Lower lobe of right lung (tissue), 2 donors: ENCODE measurements at places on chromosomes 11 and 22.

DNA sequence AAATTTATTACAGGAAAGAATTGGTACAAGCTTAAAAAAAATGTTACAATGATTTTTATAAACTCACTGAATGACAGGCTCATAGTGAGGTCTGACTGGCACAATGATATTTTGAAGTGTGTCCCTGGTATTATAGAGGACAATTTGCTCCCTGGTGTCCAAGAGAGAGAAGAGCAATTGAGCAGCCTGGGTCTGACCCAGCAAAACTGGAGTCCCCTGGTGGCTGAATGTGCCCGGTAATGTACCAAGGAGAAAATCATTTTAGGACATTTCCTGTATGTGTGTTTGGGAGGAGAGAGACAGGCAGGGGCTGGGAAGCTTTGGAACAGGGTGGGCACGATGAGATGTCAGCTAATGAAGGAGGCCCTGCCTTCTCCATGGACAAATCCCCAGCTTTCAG is 125.3 kb downstream of the APOL5 start:
- no peak for DNase-seq

DNA sequence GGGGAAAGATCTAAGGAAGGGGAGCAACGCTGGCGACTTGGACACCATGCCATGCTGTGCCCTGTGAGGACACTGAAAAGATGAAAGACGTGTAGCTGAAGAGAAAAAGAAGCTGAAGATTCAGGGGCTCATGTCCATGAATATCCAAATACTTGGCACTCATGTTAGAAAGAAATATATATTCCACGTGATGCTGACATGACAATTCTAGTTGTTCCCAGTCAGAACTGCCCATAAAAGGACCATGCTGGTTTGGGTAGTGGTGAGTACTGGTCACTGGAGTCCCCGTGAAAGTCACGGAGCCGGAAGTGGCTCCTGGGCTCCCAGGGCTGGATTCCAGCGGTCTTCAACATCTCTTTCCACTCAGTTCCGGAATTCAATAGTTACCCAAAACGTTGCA is 9.9 kb downstream of the MS4A15 start:
- DNase-seq: no peak

DNA sequence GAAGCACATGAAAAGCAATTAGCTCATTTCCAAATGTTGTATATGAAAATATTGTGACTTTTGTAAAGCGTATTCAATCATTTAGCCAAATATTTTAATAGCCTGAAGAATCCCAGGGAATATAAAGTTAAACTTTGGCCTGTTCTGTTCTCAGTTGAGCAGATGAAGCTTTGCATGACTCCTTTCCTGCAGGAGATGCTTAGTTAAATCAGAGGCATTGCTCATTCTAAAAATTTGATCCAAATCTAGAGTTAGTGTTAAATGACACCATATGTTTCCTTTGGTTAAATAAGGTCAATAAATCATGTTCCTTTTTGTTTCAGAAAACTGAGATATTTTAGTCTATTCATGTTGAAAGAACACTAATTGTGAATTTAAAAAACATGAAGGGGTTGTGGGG is 51.2 kb upstream of the BIRC3 start:
- no peak for DNase-seq

DNA sequence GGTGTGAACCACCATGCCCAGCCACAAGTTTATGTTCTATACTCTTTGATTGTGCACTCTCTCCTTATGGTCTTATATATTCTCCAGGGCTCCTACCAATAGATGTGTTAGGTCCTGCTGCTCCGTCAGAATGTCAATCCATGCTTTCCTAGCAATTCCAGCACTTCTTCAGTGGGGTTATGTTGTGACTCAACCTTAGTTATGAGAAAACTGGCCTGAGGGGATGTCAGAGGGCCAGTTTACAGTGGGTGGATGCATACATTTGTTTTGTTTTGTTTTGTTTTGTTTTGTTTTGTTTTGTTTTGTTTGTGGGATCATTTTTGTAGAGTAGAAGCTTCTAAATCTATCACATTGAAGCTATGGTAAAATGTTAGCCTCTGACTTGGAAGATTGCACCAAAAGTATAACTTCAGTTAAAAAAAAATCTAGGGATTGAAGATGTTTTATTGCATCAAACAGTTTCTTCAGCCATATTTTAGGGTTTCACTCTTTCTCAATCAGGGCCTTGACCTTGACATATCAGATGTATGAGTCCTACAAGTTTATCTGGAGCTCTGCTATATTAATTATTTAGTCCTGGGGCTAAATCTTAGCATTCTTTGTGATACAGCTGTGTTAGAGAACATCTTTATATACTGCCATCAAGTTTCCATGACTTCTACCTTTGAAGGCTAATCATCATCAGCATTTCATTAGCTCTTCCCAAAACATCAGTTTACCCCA is 191.6 kb upstream of the CNTN5 start:
- no peak for DNase-seq

GRCh38 chr11:8987446-8987845 is 16.4 kb downstream of the NRIP3 start:
- DNase-seq: no peak

GRCh38 chr22:42289671-42290541 is 19.5 kb upstream of the TCF20 start:
- no peak for DNase-seq

- DNase-seq: no peak
Measured at GRCh38 chr11:17293311-17293710, 16.8 kb downstream of the NUCB2 start.

- no peak for DNase-seq
Measured at GRCh38 chr22:25013607-25014006, 61.1 kb downstream of the KIAA1671 start.

- no peak for DNase-seq
Measured at GRCh38 chr11:119371778-119372182, 9.7 kb downstream of the USP2 start.

DNA sequence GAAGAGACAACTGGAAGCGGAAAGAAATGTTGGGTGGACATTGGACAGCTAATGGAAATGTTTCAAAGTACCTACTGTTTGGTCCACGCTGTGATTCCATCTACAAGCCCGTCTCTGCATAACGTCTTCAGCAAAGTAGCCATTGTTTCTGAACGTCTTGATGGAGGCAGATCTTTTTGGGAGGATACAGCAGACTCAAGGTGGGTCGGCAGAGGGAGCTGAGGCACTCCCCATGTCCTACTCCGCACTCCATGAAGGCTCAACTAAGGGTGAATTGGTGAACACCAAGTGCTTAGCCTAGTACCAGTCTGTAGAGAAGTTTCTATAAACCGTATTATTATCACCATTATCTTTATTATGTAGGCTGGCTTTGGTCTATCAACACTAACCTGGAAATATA is 45.8 kb downstream of the PRR5L start:
- DNase-seq: no peak

DNA sequence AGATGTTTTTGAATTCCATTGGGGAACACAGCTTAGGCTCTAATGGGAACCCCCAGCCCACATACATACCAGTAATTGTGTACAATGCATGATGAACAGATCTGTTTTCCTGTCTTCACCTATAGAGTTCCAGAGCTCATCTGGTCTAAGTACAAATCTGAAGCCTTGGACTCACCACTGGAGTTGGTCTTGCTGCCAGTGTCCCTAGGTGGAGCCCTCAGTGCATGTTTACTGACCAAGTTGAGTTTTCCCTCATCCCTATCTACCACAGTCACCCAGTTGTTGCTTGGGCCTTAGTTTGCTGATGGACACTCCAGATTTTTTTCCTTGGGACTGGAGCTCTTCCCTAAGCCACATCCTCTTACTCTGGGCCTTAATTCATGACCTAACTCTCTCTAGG is 159.2 kb upstream of the DDI1 start:
- DNase-seq: no peak

DNA sequence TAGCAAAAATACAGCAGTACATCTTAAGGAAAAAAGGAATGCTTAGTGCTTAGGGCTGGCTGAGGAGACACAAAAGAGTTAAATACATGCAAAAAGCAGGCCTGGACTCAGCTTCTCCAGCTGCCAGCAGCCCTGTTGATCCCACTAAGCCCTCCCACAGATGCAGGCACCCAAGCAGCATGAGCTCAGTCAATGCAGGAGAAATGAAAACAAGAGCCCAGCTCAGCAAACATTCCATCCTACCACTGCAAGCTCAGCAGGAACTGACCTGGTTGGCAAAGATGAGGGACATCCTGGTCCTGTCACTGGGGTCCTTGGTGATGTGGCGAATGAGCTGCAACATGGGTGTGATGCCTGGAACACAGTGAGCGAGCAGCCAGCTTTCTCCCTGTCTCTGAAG is 5.8 kb downstream of the CYB5R2 start:
- no peak for DNase-seq
